ENCODE measurements at places on chromosomes 12 and 14. TPM values are rescaled to one million over a fixed set of nuclear protein-coding genes. Genes with fewer than 3 reads are reported as not detected.

GRCh38 chr12:6941267-6941666 lies 2.3 kb upstream of the RNU7-1 start:
- H3K27me3 ChIP-seq = no peaks in the 10 kb centered on the region
- DNase-seq = no peak
- peaks cover 9% of the 10 kb centered on the region for H3K36me3 ChIP-seq
- no peak overlapping the region for H3K4me3 ChIP-seq
- H3K4me1 ChIP-seq = peaks cover 47% of the 10 kb centered on the region

- no peak for DNase-seq
- H3K27ac ChIP-seq = no peak overlapping the region
- peaks cover 2% of the 10 kb centered on the region for H3K27me3 ChIP-seq
Observed at GRCh38 chr14:68622856-68623255, 170.0 kb downstream of the ZFP36L1 start.

DNA sequence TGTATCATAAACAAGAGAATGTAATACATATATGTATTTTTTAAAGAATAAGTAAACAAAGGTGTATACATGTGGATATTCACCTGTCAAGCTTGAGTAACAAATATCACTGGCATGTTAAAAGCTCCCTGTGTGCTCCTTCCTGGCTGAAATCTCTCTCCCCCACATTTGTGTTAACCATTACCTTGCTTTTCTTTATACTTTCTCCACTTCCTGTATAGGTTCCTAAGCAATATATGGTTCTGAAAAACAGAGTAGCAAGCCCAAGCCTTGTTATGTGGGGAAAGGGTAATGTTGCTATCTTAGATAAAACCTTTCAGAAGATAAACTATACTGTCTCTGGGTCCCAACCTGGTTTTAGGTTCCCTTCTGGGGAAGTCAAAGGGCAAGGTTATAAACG lies 32.3 kb upstream of the TBC1D30 start:
- H3K4me1 ChIP-seq = no peaks in the 10 kb centered on the region
- H3K27ac ChIP-seq = no peak overlapping the region
- no peak for DNase-seq
- H3K27me3 ChIP-seq = peaks cover 19% of the 10 kb centered on the region
- H3K4me3 ChIP-seq = no peak overlapping the region

- H3K36me3 ChIP-seq = no peaks in the 10 kb centered on the region
- no peaks in the 10 kb centered on the region for H3K4me1 ChIP-seq
- DNase-seq = no peak
- H3K4me3 ChIP-seq = no peak overlapping the region
- peaks cover 7% of the 10 kb centered on the region for H3K27me3 ChIP-seq
- H3K27ac ChIP-seq = no peak overlapping the region
Observed at GRCh38 chr12:4424422-4424821, 21.2 kb downstream of the FGF6 start.

DNA sequence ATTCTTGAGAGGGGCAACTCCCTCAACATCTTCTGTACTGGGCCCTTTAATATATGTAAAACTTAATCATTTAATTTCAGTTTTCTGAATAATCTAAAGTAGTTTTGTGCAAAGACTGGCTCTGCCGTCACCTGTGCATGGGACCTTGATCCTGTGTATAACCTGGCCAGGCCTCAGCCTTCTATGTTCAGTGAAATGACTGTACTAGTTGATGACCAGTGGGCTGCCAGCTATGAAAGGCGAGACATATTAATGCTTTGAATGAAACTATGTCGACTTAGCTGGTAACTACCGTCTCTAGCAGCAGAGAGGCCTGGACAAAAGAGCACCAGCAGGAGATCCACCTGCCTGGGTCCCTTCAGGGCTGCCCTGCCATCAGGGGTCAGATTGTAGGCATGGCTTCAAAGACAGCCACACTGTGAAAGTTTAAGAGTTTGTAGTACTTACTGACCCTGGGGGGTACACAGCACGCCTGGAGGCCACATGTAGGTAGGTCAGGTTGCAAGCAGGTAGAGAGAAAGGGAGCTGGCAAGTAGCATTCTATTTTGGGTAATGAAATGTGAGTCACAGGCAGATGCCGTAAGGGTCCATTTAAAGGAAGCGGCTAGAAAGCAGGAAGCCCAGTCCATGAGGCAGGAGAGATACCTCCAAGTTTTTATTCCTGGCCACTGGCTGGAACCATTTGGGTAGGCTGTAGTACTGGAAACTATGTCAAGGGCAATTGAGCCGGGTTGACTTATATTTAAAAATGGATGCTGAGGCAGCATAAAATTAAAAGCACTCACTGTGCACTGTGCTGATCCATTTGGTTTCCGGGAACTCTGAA lies 77.2 kb downstream of the BHLHE41 start:
- peaks cover 16% of the 10 kb centered on the region for H3K27me3 ChIP-seq
- DNase-seq = no peak
- H3K36me3 ChIP-seq = no peaks in the 10 kb centered on the region

- H3K36me3 ChIP-seq = peaks cover 2% of the 10 kb centered on the region
- no peak overlapping the region for H3K4me3 ChIP-seq
- DNase-seq = no peak
- H3K27ac ChIP-seq = no peak overlapping the region
Observed at GRCh38 chr14:56121816-56122215, 3.6 kb downstream of the PELI2 start.

DNA sequence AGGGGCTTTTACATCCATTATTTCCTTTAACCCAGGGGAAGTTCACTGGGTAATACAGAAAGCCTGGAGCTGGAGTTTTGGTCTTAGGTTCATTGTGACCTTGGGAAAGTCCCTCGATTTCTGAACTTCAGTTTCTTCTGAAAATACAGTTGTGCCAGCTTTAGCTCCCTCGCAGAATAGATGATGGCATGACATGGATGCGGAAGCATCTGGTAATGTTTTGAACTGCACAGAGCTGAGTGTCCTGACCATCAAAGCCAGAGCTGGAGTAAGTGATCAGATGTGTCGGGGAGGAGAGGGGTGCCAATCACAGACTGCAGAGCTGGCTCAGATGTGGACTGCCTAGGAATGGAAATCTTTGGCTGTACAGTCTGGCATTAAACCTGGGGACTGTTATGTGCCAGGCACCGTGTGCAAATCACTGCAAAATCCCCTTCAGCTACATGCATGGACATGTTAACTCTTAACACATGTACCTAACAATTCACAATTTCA lies 180.9 kb downstream of the ETV6 start:
- H3K36me3 ChIP-seq = peaks cover 5% of the 10 kb centered on the region
- no peak overlapping the region for H3K4me3 ChIP-seq
- H3K27ac ChIP-seq = no peak overlapping the region
- DNase-seq = no peak

ALX1 gene
- not detected for total RNA-seq

KRT72 gene
- total RNA-seq = not detected

SYNDIG1L gene
- total RNA-seq = not detected
